Mesothelial cell of epicardium (in vitro differentiated cells): ENCODE measurements at places on chromosomes 13 and 19. TPM values are rescaled to one million over a fixed set of nuclear protein-coding genes. Genes with fewer than 3 reads are reported as not detected.

DNA sequence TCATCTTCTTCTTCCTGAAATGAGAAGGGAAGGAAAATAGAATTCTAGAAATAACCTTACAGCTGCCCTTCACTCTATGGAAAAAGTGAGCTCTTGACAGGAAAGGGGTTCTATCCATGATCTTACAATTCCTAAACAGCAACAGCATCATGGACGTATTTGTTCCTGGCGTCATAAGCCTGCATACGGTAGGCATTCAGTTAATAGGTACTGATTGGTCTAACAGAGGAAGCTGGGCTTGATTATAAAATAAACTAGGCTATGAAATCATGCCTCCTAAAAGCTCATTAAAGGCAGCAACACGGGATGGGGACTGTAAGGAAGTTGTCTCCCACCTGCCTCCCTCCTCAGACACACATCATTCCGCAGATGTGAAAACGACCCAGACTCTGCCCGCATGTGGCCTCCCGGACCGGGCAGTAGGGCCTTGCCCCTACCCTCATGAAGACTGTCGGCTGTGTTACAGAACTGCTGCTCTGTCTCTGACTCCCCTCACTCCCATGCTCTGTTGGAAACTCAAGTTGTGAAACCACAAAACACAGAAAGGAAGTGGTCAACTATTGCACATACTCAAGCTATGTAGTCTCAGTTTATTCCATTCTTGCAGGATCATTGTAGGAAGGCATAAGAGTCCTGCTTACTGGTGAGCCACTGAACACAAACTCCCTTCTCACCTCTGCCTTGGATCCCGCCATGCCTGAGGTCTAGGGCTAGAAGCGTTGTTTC lies 129.8 kb downstream of the DLEU7 start:
- no peak for DNase-seq
- no peak overlapping the region for H3K4me3 ChIP-seq
- peaks cover 13% of the 10 kb centered on the region for H3K4me1 ChIP-seq
- no peaks in the 10 kb centered on the region for H3K36me3 ChIP-seq
- H3K27me3 ChIP-seq = peaks cover 6% of the 10 kb centered on the region
- no peak overlapping the region for H3K27ac ChIP-seq

- no peak overlapping the region for H3K27ac ChIP-seq
- no peak overlapping the region for H3K4me3 ChIP-seq
- DNase-seq = no peak
- H3K27me3 ChIP-seq = peaks cover 4% of the 10 kb centered on the region
- H3K36me3 ChIP-seq = no peaks in the 10 kb centered on the region
Observed at GRCh38 chr13:51041126-51041525, 69.9 kb downstream of the C13orf42 start.

DNA sequence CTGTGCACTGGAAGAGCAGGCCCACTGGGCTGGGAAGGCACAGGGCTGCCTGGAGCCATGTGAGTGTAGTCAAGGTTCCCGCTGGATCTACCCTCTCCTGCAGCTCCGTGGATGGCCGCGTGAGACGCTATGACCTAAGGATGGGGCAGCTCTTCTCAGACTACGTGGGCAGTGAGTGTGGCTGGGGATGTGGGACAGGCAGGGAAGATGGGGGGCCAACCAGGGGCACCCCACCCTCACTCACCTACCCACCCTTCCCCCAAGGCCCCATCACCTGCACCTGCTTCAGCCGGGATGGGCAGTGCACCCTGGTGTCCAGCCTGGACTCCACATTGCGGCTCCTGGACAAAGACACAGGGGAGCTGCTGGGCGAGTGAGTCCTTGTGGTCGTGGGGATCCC lies 6.1 kb downstream of the WDR83 start:
- peaks cover 26% of the 10 kb centered on the region for H3K4me1 ChIP-seq
- no peak overlapping the region for H3K4me3 ChIP-seq
- H3K27ac ChIP-seq = no peak overlapping the region
- peaks cover 20% of the 10 kb centered on the region for H3K36me3 ChIP-seq
- DNase-seq = no peak

The PRODH2 gene
- total RNA-seq = not detected in 3 replicates

The IGFL1 gene
- 0.29 TPM in 1 of 3 replicates, not detected in the others for total RNA-seq

- H3K4me3 ChIP-seq = no peak overlapping the region
- H3K27ac ChIP-seq = no peak overlapping the region
- H3K4me1 ChIP-seq = peaks cover 17% of the 10 kb centered on the region
Observed at GRCh38 chr13:47188802-47189201, 291.9 kb upstream of the HTR2A start.

The SIGLECL1 gene
- not detected in 3 replicates for total RNA-seq

DNA sequence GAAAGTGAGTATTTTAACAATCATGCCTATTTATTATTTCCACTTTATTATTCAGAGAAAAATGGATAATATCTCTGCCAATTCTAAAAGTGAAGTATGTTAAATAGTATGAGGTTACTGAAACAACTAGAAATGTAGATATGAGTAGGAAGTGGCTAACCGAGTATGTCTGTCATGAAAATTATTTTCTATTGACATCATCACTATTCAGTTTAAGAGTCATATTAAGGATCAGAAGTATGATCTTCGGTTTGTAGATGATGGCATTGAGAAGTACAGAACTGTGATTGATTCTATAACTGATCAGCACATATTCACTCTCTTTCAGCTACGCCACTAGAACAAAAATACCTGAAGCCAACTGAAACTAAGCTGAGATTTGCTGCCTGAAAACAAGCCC lies 146.4 kb upstream of the SLITRK5 start:
- H3K27ac ChIP-seq = no peak overlapping the region
- H3K4me1 ChIP-seq = no peaks in the 10 kb centered on the region
- H3K36me3 ChIP-seq = no peaks in the 10 kb centered on the region
- no peak for DNase-seq

DNA sequence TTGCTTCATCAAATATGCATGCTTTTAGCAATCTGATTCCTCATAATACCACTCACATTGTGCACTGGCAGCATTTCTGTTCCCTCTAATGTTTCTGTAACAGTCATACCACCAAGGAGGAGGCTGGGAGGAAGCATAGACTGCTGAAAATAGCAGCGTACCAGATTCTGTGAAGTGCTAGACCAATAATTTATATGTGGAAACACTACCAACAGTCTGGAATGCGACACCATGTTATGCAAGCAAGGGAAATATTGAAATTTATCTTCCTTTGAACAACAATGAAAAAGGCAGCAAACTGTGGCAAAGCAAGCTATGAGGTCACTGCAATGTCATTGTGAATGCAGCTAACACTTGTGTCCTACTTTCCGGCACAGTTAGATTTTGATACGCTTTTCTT lies 1388.0 kb downstream of the EFNB2 start:
- H3K27ac ChIP-seq = no peak overlapping the region
- no peak overlapping the region for H3K4me3 ChIP-seq
- H3K27me3 ChIP-seq = no peaks in the 10 kb centered on the region
- no peaks in the 10 kb centered on the region for H3K4me1 ChIP-seq
- peaks cover 4% of the 10 kb centered on the region for H3K36me3 ChIP-seq

DNA sequence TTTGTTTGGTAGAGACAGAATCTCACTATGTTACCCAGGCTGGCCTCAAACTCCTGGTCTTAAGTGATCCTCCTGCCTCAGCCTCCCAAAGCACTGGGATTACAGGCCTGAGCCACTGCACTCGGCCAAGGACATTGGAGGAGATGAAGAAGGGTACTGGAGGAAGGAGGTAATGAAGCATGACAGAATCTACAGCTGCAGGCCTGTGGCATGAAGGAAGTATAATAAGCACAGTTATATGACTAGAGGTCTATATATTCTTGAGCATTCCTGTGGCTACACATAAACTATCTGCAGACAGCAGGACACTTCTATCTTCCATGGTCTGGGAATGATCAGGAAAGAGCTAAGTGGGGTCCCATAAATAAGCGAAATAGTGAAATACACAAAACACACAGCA lies 18.2 kb downstream of the ZNF565 start:
- H3K4me1 ChIP-seq = no peaks in the 10 kb centered on the region
- no peaks in the 10 kb centered on the region for H3K27me3 ChIP-seq
- H3K27ac ChIP-seq = no peak overlapping the region
- peaks cover 24% of the 10 kb centered on the region for H3K36me3 ChIP-seq
- no peak overlapping the region for H3K4me3 ChIP-seq
- DNase-seq = no peak

DNA sequence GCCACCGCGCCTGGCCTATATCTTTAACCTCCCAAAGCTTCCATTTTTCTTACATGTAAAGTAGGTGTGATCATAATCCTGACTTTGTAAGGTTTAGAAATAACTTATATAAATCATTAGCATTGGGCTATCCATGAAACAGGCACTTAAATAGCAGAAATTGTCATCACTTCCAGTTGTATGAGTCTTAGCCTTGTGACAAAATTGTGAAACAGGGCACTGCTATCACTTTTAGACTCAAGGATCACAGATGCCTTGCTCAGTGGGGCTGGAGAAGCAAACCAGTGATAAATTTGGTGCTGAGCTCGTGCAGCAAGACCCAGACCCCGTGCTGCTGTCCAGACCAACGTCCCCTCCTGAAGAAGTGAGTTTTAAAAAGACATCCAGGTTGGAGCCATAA lies 209.7 kb downstream of the KATNAL1 start:
- H3K27ac ChIP-seq = no peak overlapping the region
- H3K27me3 ChIP-seq = peaks cover 21% of the 10 kb centered on the region
- no peak overlapping the region for H3K4me3 ChIP-seq
- peaks cover under 1% of the 10 kb centered on the region for H3K4me1 ChIP-seq
- DNase-seq = no peak

The S1PR5 gene
- 2.2 to 2.4 TPM (median 2.4 TPM) in 3 replicates for total RNA-seq

The LMO7 gene
- total RNA-seq = 52.5 to 60.8 TPM (median 53.8 TPM) in 3 replicates

The NLRP4 gene
- not detected in 3 replicates for total RNA-seq

GRCh38 chr19:1854039-1854541 lies 5.8 kb upstream of the REXO1 start:
- H3K4me3 ChIP-seq = no peak overlapping the region
- peaks cover 30% of the 10 kb centered on the region for H3K4me1 ChIP-seq
- no peak for DNase-seq
- H3K36me3 ChIP-seq = no peaks in the 10 kb centered on the region
- no peak overlapping the region for H3K27ac ChIP-seq

GRCh38 chr13:26964278-26965250 lies 204.0 kb upstream of the GPR12 start:
- no peak overlapping the region for H3K4me3 ChIP-seq
- peaks cover 29% of the 10 kb centered on the region for H3K4me1 ChIP-seq
- H3K27me3 ChIP-seq = peaks cover 46% of the 10 kb centered on the region
- no peak for DNase-seq
- no peak overlapping the region for H3K27ac ChIP-seq

The ZNF544 gene
- total RNA-seq = 62.7 to 63.5 TPM (median 63.3 TPM) in 3 replicates

The SLC10A2 gene
- not detected in 3 replicates for total RNA-seq

- no peak overlapping the region for H3K27ac ChIP-seq
- H3K36me3 ChIP-seq = no peaks in the 10 kb centered on the region
- DNase-seq = no peak
- no peaks in the 10 kb centered on the region for H3K27me3 ChIP-seq
- H3K4me3 ChIP-seq = no peak overlapping the region
- peaks cover 8% of the 10 kb centered on the region for H3K4me1 ChIP-seq
Observed at GRCh38 chr13:68984688-68985319, 1122.8 kb upstream of the ATXN8OS start.

- H3K27ac ChIP-seq = no peak overlapping the region
- peaks cover 9% of the 10 kb centered on the region for H3K36me3 ChIP-seq
- no peaks in the 10 kb centered on the region for H3K27me3 ChIP-seq
- peaks cover 9% of the 10 kb centered on the region for H3K4me1 ChIP-seq
Observed at GRCh38 chr19:35345671-35346111, 2.0 kb upstream of the FFAR1 start.

GRCh38 chr13:47508527-47509228 lies 492.4 kb downstream of the SUCLA2 start:
- no peak overlapping the region for H3K27ac ChIP-seq
- H3K36me3 ChIP-seq = no peaks in the 10 kb centered on the region
- no peaks in the 10 kb centered on the region for H3K4me1 ChIP-seq
- no peak overlapping the region for H3K4me3 ChIP-seq
- no peak for DNase-seq

The ATP12A gene
- total RNA-seq = 0.80 to 1.3 TPM (median 1.1 TPM) in 3 replicates

DNA sequence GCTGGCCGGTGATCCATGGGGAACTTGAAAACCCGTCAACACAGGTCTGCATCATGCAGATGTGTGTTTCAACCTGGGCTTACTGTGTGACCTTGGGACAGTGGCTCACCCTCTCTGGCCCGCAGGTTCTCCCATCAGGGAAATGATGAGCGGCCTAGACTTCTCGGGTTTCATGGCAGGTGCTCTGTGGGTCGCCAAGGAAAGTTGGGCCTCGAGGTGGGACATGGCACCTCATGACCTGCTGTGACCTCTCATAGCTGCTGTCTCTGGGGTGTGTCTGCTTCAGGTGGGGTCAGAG lies 50.8 kb upstream of the NFIC start:
- no peak overlapping the region for H3K27ac ChIP-seq
- H3K4me3 ChIP-seq = no peak overlapping the region
- DNase-seq = no peak
- H3K36me3 ChIP-seq = no peaks in the 10 kb centered on the region
- H3K27me3 ChIP-seq = peaks cover 31% of the 10 kb centered on the region
- H3K4me1 ChIP-seq = no peaks in the 10 kb centered on the region

DNA sequence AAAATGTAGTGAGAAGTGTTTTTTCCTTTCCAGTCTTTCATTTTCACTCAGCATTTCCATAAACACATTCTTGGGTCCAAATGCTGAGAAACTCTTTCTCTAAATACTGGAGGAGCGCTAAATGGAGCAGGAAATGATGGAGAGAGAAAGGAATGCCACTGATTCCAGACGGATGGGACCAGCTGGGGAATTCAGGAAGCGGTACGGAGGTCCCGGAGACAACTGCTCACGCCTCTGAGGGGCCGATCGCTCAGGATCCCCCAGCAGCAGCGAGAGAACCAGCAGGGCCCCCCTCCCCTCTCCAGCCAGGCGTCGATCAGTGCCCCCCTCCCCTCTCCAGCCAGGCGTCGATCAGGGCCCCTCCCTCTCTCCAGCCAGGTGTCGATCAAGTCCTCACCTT lies 13.2 kb downstream of the RASA3 start:
- H3K36me3 ChIP-seq = no peaks in the 10 kb centered on the region
- H3K27me3 ChIP-seq = peaks cover 2% of the 10 kb centered on the region
- H3K4me1 ChIP-seq = peaks cover 31% of the 10 kb centered on the region
- peak overlapping the region; percentile 44 for H3K4me3 ChIP-seq
- DNase-seq = peak; percentile 68

DNA sequence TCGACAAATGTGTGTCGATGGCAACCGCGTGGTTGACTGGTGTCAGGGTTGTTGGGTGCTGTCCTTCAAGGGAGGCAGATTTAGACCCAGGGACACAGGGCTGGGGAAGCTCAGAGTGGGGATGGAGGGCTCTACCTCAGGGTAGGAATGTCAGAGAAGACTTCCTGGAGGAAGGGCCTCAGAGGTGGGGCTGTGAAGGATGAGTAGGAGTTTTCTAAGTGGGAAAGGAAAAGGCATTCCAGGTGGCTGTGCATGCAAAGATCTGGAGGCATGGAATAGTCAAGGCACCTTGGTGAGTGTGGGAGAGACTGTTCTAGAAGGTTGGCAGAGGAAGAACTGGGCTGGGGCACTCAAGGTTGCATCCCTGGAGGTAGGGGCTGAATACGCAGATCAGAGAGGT lies 2.0 kb downstream of the NRTN start:
- peaks cover 46% of the 10 kb centered on the region for H3K27me3 ChIP-seq
- H3K27ac ChIP-seq = no peak overlapping the region
- H3K4me1 ChIP-seq = peaks cover 19% of the 10 kb centered on the region
